ENCODE measurements at places on chromosomes 2 and 18.

DNA sequence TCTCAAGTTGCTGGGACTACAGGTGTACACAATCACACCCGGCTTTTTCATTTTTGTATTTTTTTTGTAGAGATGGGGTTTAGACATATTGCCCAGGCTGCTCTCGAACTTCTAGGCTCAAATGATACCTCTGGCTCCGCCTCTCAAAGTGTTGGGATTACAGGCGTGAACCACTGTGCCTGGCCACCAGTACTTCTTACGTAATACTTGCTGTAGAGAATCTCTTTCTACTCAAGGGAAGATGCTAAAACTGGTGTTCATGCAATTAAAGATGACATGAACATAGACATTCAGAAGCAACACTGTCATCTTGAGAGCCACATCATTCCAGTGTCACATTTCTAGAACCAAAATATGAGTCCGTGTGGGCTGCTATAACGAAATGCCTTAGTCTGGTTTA is 53.7 kb upstream of the FRZB start:
- DNase-seq, result no peak

- DNase-seq, result no peak
These were observed 238.4 kb downstream of the ZNF521 start for GRCh38 chr18:25113566-25113965.

DNA sequence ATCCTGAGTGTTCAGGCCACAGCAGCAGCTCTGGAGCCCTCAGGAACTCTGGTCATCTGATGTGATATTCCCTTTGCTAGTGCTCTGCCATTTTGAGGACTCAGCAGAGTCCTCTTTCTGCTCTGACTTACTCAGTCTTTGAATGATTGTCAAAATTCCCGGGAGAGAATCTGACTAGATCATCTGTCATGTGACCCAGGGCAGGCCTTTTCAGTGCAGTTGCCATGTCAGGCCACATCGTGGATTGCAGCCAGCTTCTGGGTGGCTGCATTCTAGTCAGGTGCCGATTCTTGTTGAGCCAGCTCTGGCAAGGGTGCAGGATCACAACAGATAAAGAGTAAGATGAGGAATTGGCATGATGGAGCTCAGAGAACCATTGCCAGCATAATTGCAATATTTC is 795.6 kb downstream of the CPS1 start:
- DNase-seq, result no peak

- no peak for DNase-seq
These were observed 61.2 kb downstream of the DIS3L2 start for GRCh38 chr2:232022718-232023117.

GRCh38 chr2:30756051-30756719 is 51.1 kb downstream of the CAPN13 start:
- no peak for DNase-seq

GRCh38 chr2:25664183-25664964 is 9.0 kb downstream of the DTNB start:
- DNase-seq, result no peak

GRCh38 chr18:44824884-44825283 is 144.2 kb downstream of the SETBP1 start:
- DNase-seq, result no peak

DNA sequence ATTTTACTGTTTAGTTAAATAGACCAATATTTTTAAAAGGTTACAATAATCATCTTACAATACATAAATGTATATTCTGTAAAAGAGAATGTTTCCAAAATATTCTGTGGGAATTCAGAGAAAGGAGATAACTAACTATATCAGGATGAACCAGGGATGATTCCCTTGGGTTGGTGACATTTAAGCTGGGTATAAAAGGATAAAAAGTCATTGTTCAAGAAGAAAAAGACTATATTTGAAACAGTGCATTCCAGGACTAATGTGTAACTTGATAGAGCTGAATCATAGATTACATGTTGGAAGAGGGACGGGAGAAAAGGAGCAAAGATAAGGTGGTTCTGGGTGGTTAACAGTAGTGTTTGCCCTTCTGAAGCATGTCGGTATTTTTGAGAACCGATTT is 10.1 kb downstream of the RASGRP3 start:
- DNase-seq, result no peak

GRCh38 chr2:109455731-109456691 is 157.8 kb downstream of the SEPTIN10 start:
- DNase-seq, result no peak

- DNase-seq, result no peak
These were observed 11.3 kb upstream of the MPP4 start for GRCh38 chr2:201709747-201710146.

GRCh38 chr2:52886556-52886955 is 881.0 kb upstream of the CHAC2 start:
- no peak for DNase-seq

DNA sequence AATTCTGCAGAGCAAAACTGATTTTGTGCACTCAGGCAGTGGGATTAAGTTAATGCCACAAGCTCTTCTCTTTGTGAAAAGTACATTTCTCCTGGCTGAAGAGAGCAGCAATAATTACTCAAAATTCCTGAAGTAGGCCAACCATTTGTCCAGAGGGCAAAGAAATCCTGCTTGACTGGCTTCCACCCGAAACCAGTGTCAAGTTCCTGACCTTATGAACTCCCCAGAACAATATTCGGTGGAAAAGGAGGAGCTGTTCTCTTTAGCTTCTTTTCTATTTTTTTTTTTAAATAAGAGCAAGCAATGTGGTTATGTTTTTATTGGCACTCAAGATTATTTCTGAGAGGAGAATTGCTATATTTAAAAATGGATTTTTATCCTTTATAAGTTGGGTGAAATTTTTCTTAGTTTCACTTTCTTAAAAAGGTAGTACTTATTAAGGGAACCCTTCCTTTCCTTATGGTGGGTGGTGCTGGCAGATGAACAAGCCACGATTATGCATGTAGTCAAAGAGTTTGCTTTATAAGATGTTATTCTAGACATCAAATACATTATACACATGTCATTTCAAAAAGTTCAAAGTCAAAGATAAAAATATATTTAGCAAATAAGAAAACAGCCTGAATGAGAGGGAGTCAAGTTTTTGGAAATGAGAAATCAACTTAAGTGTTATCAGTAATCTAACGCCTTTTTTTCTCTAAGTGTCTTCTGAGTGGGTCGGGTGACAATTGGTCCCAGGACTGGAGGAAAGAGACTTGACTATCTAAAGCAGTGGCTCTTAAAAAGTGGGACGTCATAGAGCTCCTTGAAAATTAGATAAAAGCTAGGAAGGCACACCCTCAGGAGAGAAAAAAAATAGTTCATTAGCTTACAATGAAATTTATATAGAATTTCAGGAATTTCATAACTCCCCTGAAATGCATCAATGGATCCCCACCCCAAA is 194.5 kb downstream of the IKZF2 start:
- no peak for DNase-seq

- peak; percentile 43 for DNase-seq
These were observed 36.4 kb upstream of the HAAO start for GRCh38 chr2:42828487-42829425.

- no peak for DNase-seq
These were observed 498 bp downstream of the ITGAV start for GRCh38 chr2:186590350-186590758.

GRCh38 chr18:26545335-26546123 is 2.8 kb downstream of the KCTD1 start:
- no peak for DNase-seq

DNA sequence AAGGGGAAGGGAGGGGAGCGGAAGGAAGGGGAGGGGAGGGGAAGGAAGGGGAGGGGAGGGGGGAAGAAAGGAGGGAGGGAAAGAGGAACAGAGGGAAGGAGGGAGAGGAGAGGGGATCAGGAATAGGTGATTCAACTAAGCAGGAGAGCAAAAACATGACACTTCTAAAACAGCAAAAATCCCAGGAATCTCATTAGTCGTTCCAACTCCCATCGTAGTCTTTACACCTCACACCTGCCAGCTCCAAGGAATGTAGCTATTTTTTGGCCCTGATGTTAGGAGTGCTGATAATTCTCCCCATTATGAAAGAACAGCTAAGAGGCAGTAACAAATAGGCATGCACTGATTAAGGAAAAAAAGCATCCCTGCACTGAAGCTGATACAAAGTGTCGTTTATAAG is 709.9 kb upstream of the PKDCC start:
- no peak for DNase-seq

- no peak for DNase-seq
These were observed 12.6 kb downstream of the CNDP1 start for GRCh38 chr18:74546751-74547530.

- DNase-seq, result no peak
These were observed 57.7 kb downstream of the HAUS1 start for GRCh38 chr18:46161703-46162396.
